ENCODE measurements at places on chromosomes 2 and 18.
A peak's percentile ranks its signal among the peaks of the same experiment; 100 is the strongest.

GRCh38 chr2:239383759-239384156, 17.1 kb downstream of the HDAC4 start:
- no peak for DNase-seq

- DNase-seq: no peak
Measured at GRCh38 chr2:161905389-161906046, 168.5 kb downstream of the DPP4 start.

GRCh38 chr2:202773301-202773973, 98.1 kb downstream of the ICA1L start:
- no peak for DNase-seq

DNA sequence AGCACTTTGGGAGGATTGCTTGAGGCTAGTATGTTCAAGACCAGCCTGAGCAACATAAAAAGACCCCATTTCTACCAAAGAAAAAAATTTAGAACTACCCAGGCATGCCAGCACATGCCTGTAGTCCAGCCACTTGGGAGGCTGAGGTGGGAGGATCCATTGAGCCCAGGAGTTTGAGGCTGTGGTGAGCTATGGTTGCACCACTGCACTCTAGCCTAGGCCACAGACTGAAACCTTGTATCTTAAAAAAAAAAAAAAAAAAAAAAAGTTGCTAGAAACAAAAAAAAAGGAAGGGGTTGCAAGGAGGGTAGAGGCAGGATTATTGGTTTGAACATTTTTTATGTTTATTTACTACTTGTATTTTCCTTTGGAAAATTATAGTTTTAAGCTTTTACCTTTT, 4.8 kb downstream of the SEC11C start:
- DNase-seq: no peak

DNA sequence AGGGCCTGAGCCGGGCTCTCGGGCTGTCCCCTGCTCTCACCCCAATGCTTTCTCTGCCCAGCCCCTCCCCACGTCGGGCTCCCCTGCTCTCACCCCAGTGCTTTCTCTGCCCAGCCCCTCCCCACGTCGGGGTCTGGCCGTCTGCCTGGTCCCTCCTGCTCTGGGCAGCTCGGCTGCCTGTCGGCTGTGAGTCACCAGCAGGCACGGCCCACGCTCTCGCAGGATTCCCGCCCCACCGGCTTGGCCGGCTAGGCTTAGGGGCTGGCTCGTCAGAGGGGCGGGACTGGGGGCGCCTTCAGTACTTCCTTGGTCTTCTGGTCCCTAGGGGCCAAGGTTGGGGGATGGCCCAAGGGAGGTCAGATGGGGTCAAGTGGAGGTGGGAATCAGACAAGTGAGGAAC, 3.3 kb downstream of the BOK start:
- no peak for DNase-seq

DNA sequence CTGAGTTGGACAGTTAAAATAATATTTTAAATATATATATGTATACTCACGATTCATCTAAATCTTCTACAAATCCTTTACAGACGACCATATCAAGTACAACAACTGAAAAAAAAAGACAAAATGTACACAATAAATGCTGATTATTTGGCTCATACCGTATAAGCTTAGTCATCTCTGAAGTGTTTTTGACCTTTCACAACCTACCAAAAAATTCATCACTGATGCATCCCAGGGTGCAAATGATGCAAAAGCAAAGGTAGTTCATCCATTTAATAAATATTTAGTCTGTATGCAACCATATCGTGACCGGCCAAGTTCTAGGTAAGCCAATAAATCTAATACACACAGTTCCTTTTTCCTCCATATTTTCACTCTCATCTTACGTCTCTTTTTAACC, 1.1 kb downstream of the TMX3 start:
- no peak for DNase-seq

GRCh38 chr2:198930170-198930569, 527.6 kb downstream of the SATB2 start:
- no peak for DNase-seq

- no peak for DNase-seq
Measured at GRCh38 chr2:73110168-73111072, 2.3 kb downstream of the RAB11FIP5 start.

- no peak for DNase-seq
Measured at GRCh38 chr2:37809931-37810570, 115.0 kb upstream of the RMDN2 start.

- no peak for DNase-seq
Measured at GRCh38 chr2:100820523-100821254, 750 bp downstream of the NPAS2 start.

DNA sequence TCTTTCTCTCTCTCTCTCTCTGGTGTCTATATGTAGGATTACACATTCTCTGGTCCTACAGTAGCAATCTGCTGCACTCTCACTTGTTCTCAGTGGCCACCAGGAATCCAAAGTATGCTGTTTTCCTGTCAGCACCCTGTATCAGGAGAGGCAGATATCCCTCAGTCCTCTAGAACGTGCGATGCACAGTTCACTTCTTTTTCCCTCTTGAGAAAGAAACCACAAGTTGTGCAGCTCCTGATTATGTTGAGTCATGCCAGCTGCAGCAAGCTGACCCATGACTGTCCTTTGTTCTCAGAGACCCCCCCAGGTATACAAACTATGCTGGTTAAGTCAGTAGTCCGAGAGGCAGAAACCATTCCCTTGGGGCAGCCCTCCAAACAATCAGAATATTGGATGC, 54.6 kb downstream of the LANCL1 start:
- no peak for DNase-seq

DNA sequence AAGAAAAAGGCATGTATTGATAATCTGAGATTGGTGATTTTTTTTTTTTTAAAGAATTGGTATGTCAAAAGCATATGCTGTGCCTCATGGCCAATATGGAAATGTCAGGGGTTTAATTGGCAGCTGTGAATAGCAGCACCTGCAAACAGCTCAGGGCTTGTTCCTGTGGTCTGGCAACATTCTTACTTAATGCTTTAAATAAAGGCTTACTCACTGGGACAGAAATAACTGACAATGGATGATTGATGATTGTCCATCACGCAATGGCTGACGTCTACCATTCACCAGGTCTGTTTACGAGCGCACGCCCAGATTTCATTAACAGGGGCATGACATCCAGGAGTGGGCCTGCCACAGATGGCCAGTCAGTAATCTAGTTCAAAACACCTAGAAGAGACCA, 66.7 kb downstream of the ETAA1 start:
- no peak for DNase-seq

DNA sequence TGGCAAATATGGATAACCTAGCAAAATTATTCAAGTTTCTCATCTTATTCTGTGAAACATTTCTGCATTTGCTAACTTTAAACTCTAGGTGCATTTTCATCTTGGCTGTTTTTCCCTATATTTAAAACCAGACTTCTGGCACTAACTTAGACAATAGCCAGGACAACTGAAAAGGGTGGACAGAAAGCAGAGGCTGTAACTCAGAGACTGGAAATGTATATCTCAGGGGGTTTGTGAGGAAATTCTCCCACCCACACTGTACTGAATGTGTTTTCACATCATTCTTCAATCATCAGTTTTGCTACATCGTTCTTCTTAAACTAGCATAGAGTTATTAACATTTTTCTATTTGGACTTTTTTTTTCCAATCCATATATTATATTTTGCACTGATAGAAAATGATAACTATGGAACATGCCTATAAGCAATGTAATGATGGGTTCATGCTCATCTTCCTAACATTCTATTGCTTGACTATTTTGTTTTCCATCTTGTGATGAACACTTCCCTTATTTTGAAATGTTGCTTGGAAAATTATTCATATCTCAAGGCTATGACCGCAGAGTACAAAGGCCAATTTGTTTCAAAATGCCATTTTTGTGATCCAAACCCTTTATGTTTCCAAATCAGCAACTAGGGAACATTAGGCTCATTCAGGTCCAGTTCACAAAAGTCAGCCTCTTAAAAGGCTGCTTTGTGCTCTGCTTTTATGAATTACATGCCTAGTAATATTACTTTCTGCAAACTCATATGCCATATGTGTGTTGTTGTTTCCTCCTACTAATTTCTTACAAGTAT, 125.8 kb upstream of the CDH19 start:
- DNase-seq: no peak

DNA sequence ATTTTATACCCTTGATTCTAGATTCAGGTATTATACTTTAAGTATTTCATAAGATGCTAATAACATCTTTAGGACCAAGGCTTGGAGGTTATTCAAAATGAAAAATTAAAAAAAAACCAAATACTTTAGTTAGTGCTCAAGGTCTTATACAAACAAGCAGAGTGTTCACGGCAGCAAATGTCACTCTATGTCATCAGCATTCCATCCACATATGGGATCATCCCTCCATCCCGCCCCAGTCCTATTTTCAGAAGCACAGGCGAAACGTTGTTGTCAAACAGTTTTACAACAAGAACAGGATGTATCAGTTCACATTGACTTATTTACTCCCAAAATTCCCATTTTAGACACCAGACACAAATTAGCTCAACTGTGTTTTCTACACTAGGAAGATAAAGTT, 83.7 kb downstream of the DSEL start:
- DNase-seq: no peak

GRCh38 chr18:26017929-26018328, 72.5 kb downstream of the SS18 start:
- DNase-seq: no peak

- no peak for DNase-seq
Measured at GRCh38 chr2:205964111-205964761, 121.7 kb downstream of the INO80D start.

- DNase-seq: no peak
Measured at GRCh38 chr2:189658306-189659212, 2.7 kb upstream of the ASNSD1 start.

DNA sequence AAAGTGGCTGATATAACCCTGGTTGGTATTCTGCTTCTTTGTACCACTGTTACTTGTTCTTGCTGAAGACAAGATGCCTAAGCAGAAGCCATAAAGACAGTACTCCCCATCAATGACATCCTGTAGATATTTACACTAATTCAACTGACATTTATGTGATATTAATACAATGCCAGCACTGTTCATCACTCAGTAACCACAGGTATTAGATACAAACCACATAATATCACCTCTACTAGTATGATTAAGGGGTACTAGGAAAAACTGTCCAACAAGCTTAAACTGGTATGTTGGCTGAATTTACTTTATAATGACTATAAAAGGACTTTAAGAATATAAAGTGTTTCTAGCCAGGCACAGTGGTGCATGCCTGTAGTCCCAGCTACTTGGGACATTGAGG, 65.8 kb downstream of the RTN4 start:
- no peak for DNase-seq

DNA sequence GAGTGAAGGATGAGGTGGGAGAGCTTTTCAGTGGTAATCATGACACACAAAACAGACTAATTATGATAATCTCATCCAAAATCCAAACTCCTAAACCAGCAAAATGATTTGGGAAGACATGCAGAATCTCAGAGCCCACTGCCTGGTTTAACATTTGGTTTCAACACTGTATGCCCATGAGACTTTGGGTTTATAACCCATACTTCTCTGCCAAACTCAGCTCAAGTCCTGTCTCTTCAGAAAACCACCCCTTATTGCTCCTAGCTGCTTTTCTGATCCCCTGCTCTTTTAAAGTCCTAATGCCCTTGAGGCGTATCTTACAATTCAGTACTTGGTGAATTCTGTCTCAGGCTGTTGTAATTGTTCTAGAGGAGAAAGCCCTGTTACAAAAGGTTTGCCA, 593.0 kb upstream of the ID2 start:
- DNase-seq: no peak

DNA sequence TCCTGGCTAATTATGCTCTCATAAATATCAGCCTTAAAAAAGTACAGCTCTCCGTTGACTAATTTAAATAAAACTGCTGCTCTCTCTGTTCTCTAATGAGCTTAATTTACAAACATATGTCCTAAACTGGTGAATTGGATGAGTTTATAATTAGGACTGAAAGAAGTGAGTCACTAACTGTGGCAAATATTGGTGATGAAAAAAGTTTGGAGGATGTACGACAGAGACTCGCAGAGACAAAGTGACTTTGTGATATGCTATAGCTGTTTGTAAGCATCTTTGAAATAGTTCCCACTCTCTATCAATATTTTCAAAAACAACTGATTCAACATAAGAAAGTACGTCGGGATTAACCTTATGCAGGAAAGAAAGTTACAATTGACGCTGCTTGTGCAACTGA, 138.9 kb upstream of the TMEFF2 start:
- DNase-seq: no peak

GRCh38 chr18:48992791-48993555, 42.2 kb upstream of the SMAD7 start:
- no peak for DNase-seq

DNA sequence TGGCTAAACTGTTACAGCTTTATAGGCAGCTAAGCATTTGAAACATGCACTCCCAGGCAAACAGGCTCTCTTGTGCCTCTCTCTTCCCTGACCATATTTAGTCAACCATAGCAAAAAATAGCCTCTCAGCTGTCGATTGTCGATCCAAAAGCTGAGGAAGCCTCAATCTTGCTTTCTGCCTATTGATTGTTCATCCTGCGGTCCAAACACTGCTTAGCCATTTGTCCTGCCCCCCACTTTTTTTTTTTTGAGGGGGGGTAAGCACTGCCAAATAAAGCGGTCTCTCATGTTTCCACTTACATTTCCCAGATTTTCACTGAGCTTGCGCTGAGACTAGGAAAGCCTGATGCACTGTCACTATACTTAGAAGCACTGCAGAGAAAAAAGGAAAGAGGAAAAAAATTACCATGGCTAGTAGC, 90.8 kb downstream of the MIB1 start:
- DNase-seq: no peak

GRCh38 chr18:74346206-74346605, 30.6 kb downstream of the C18orf63 start:
- no peak for DNase-seq

GRCh38 chr2:224366267-224366844, 35.6 kb downstream of the FAM124B start:
- no peak for DNase-seq

DNA sequence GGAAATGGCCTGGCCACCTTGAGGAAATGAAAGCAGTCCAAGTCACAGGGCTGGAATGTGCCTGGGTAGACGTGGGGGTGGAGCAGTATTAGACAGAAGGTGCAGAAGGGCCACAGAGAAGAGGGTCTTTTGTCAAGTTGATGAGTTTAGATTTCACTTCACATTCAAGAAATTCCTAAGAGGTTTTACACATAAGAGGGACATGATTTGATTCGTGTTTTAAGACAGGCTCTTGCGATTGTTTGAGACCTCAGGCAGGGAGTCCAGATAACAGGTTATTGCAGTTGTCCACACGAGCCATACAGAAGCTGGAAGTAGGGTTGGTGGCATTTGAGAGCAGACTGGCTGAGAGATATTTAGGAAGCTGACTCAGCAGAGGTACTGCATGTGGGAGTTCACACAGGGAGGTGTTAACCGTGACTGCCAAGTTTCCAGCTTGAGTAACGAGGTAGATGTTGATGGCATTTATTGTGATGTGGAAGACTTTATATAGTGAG, 64.6 kb downstream of the NEB start:
- peak; percentile 6 for DNase-seq

GRCh38 chr2:73077424-73077795, 5.9 kb upstream of the SFXN5 start:
- no peak for DNase-seq
